ENCODE measurements at places on chromosomes 4 and X.
A peak's percentile ranks its signal among the peaks of the same experiment; 100 is the strongest.

DNA sequence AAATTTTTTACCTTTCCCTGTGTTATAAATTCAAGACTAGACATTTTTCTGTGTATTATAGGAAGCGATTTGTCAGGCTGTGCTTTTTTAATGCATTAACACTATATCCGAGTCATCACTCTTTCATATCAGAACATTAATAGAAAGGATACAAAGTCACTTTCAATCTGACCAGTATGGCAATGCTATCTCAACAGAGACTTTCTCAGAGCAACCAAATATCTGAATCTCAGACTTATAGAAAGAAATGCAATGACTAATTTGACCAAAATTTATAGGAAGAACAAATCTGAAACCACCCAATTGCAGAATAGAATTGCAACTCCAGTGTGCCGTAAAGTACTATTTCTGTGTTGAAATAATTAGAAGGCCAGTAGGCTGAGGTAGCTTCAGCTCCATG, 473 bp upstream of the TKTL2 start:
- no peak for DNase-seq

GRCh38 chr4:111512081-111512783, 633.0 kb upstream of the FAM241A start:
- DNase-seq: no peak

DNA sequence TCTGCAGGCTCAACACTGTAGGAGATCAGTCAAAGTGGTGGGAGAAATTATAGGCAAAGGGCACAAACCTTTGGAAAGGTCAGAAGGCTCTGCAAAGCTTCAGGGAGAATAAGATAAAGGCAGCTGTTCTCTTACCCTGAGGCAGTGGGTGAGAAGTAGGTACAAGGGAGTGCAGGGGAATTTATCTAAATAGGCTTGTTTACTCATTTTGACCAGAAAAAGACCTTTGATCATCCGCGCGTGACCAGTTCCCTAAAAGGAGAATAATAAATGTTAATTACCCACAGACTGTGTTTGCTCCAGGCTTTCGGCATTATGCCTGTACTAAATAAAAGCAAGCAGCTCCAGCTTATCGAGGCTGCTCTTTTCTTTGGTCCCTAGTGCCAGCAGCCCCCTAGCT, 9.3 kb downstream of the FGFBP2 start:
- DNase-seq: no peak

GRCh38 chr4:53905941-53906377, 158.4 kb downstream of the CHIC2 start:
- peak; percentile 46 for DNase-seq

- DNase-seq: no peak
Measured at GRCh38 chr4:99402765-99403164, 32.4 kb downstream of the ADH7 start.

DNA sequence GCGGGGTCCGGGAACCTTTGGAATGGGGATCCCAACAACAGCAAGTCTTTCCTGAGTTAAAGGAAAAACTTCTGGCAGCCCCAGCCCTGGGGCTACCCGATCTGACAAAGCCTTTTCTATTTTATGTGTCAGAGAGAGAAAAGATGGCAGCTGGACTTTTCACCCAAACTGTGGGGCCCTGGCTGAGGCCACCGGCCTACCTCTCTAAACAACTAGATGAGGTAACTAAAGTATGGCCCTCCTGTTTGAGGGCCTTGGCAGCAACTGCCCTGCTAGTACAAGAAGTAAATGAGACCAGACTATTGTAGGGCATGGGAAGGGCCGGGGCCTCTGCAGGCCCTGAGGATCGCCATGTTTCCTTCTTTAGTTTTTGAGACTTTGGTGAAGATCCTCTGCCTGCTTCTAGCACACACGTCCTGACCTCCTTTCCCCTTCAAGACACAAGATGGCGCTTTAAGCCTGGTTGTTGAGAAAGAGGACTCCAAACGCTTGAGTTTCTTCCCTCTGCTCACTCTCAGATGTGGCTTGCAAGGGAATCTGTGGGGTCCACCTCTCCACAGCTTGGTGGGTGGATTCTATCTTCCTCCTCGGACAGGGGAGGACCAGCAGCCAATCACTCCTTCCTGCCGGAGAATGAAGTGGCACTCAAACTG, 18.5 kb upstream of the DRD5 start:
- peak; percentile 24 for DNase-seq

DNA sequence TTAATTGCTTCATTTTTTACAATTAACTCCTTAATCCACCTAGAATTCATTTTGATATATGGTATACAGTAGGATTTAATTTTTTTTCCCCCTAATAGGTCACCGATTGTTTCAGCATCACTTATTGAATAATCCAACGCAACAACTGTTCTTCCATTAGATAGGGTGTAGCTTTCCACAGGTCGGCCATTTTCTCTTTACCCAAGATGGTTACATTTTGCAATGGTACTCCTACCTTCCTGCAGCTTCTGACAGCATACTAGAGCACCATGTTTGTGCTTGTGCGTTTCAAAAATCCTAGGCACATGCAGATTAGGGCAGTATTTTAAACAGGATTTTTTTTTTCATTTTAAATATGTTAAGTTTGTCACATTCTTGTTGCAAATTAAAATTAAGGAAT, 2.3 kb downstream of the LINC00632 start:
- no peak for DNase-seq

DNA sequence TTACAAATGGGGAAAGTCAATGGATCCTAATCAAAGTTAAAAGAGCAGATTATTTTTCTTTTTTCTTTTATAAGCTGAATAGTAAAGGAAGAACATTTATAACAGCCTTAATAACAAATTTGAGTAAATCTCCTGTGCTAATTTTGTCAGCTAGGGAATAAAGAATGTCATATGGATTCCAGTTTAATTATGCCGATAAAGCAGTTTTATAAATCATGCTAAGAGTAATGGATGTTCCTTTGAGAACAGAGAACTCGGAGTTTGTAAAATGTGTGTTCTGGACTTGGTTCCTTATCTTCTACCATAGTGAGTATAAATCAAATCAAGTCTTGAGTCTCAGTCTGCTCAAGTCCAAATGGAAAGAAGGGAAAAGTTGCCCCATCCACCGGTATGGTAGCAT, 180.3 kb upstream of the FTHL17 start:
- no peak for DNase-seq

GRCh38 chr4:182801636-182802035, 115.5 kb downstream of the DCTD start:
- no peak for DNase-seq
